Esophagus squamous epithelium (tissue), 5 donors: ENCODE measurements at places on chromosomes 5 and 9.

DNA sequence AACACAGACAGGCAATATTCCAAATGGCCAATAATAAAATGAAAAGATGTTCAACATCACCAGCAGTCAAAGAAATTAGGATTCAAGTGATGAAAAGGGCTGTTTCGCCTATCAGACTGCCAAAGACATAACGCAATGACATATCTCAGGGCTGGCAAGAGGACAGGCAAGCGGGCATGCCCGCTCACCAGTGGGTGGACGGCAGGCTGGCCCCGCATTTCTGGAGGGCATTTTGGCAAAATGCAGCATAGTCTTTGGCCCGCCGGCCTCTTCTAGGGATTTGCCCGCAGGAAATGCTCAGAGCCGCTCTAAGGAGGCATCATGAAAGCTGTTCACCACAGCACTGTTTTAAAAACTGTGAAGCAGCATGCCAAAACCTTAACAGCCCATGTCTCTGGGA is 1.4 kb upstream of the PPP1R26 start:
- DNase-seq: no peak

GRCh38 chr9:3367185-3367584 is 158.6 kb downstream of the RFX3 start:
- no peak for DNase-seq

DNA sequence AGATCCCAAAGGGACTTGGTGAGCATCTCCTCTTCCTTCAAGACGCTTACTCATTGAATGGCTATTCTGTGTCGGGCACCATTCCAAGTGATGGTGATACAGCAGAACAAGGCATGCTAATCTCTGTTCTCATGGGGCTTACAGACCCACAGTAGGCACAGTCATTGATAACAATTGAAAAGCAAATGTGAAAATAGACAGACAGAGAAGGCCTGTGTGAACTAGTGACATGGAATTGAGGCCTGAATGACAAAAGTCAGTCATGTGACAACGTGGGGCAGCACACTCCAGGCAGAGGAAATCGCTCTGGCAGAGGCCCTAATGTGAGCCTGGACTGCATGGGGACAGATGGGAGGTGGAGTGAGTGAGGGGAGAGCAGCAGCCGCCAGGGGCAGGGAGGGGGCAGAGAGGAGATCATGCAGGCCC is 70.7 kb upstream of the CPLX2 start:
- no peak for DNase-seq

DNA sequence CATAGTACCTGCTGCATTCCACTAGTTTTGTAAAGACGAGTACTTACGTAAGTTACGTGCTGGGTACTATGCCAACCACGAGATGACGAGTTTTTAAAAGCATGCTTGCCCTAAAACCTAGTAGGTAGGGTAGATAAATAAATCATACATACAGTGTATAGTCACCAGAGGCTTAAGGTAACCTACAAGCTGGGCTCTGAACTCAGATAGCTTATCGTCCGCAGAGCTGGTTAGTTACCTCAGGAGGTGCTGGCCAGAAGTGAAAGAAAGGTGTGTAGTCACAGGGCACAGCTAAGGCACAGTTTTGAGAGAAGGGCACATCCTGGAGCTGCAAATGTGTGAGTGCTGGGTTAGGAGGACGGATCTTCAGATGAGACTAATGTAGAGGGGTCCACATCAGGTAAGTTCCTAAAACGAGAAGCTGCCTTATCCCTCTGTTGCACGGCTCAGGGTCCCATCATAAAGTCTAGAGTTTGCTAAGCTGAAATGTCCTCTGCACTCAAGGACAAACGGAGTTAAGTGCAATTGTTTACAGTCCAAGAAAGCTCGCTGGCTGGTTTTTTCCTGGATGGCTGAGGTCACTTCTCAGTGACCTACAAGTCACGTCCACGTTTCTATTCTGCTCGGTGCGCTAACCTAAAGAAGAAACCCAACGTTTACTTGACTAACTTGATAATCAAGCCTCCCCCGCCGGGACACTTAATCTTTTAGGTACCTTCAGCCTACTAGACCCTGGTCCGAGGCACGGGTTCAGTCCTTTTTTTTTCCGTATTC is 1.1 kb upstream of the SNX24 start:
- DNase-seq: no peak

GRCh38 chr5:146126068-146126467 is 20.7 kb upstream of the PLAC8L1 start:
- DNase-seq: no peak

DNA sequence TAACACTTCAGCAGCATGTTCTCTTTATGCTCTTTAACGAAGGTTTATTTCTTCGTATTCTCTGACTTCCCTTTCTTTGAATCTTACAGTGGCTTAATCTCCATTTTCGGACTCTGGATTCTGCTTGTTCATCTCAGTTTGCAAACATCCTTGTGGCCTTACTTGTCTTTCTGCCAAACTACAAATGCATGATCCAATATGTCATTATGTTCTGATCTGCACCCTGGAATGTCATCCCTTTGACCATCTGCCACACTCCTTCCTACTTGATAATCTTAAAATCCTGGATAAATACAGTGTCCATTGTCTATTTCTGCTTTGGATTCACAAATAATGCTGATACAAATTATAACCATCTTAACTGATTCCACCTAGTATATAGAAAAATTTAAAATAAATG is 499.2 kb downstream of the CDH18 start:
- no peak for DNase-seq

- no peak for DNase-seq
These were observed 349.5 kb downstream of the PRR16 start for GRCh38 chr5:120813551-120813950.
